ENCODE measurements at places on chromosomes 3 and 15. TPM values are rescaled to one million over a fixed set of nuclear protein-coding genes. Genes with fewer than 3 reads are reported as not detected.
A peak's percentile ranks its signal among the peaks of the same experiment; 100 is the strongest.

The IVD gene
- total RNA-seq, result 3.6 TPM

The RTP4 gene
- not detected for total RNA-seq

The CCR5 gene
- total RNA-seq, result not detected

The ANKUB1 gene
- total RNA-seq, result not detected

The ZCWPW2 gene
- total RNA-seq, result 0.60 TPM

The SYNPR gene
- not detected for total RNA-seq

The NAALADL2 gene
- total RNA-seq, result not detected

The FBXW12 gene
- not detected for total RNA-seq

The UCN2 gene
- not detected for total RNA-seq

The RTP3 gene
- not detected for total RNA-seq

The TF gene
- 9.2 TPM for total RNA-seq

The SAMMSON gene
- total RNA-seq, result 1.3 TPM

The ANKRD34C gene
- not detected for total RNA-seq

The ATP2B2 gene
- total RNA-seq, result not detected

The PROK2 gene
- total RNA-seq, result not detected

The OIP5 gene
- total RNA-seq, result 35.7 TPM

The ATP2C1 gene
- total RNA-seq, result 33.0 TPM

The SHQ1 gene
- 21.1 TPM for total RNA-seq

DNA sequence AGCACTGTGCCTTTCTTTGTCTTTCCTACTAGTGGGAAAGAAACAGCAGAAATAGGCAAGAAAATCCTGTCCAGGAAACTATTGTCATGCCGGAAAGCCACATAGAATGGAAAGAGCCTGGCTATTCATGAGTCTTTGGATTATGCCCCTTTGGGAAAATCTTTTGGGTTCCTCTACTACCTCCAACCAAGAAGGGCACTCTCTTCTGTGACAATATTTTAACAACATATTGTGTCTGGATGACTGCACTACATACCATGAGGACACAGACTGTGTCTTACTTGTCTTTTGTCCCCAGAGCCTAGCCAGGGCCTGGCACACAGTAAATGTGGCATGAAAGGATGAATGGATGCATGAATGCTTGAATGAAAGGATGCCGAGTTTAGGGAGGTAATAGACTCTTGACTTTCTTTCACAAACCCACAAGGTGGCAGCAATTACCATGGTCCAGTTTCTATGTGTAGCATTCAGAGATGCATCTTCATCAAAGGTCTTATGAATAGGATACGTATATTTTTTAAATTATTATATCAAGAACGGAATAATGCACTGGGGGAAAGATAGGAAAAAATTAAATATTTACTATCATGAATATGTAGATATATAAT is 30.3 kb downstream of the ARL14 start:
- peak; percentile 47 for DNase-seq

DNA sequence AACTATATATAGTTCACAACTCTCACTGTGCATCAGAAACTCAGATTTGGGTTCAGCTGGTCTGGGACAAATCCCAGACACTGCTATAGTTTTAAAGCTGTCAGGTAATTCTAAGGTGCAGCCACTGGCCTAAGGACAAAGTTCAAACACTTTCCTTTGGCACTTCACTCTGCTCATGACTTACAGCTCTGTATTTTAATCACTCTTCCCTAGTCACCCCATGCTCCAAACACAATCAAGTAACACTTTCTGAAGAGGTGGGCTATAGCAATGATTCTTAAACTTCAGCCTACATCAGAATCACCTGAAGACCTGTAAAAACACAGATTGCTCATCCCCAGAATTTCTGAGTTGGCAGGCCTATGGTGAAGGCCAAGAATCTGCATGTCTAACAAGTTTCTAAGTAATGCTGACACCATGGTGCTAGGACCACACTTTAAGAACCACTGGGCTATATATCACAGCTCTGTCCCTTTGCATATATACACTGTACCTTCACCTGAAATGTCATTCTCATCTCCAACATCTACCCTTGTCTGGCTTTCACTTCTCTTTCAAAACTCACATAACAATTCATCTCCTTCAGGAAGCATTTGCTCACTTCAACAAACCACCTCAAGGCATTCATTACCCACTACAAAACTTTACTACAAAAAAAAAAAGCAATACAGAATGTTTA is 21.4 kb downstream of the STAG1 start:
- DNase-seq, result no peak

GRCh38 chr15:76147906-76148570 is 88.3 kb downstream of the TMEM266 start:
- peak; percentile 73 for DNase-seq

DNA sequence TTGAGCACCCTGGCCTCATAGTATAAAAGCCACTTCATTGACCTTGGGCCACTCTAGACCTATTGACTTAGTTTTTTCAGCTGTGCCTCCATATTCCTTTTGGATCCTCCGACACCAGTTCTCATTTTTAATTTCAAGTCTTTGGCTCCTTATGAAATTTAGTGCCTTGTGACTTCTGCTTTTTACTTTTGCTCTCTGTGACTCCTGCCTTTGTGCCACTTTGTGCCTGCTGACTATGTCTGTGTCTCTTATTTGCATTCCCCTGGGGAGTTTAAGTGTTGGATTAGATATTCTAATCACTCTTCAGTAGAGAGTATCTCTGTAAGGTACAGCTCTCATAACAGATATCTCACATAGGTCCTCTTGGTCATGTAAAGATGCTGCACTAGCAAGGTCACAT is 39.6 kb upstream of the GPR149 start:
- DNase-seq, result no peak

- no peak for DNase-seq
Measured at GRCh38 chr15:37995461-37996347, 61.3 kb downstream of the TMCO5A start.

GRCh38 chr15:39409876-39410530 is 170.9 kb upstream of the THBS1 start:
- DNase-seq, result no peak

- DNase-seq, result no peak
Measured at GRCh38 chr3:31932990-31933389, 48.1 kb downstream of the OSBPL10 start.

DNA sequence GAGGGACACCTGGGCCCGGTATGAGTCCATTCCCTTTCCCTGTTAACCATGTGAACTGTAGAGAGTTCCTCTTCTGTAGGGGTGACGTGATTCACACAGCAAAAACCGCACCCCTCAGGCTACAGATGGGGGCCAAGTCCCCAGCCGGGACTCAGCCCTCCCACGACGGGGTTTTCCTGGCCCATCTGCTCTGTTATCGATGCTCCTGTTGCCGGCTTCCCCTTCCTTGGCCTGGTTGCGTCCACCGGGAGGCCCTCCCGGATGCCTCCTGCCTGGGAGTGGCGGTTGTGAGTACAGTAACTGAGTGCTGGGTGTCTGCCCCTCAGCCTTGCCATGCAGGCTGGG is 817 bp upstream of the PLXNA1 start:
- peak; percentile 45 for DNase-seq

DNA sequence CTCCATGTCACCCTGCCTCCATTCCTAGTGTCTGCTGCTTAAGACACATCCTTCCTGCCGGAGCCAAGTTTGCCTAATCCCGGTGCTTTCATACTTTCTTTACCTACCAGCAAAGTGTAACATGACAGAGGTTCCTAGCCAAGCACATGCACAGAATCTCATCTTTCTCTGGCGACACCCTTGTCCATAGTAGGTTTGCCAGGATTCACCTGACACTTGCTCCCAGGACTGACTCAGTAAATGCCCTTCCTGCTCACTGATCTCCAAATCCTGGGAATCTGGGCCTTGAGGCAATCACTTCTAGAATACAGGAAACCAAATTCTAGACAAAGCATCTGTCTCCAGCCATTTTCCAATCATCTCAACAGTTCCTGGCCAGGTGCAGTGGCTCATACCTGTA is 10.2 kb upstream of the NR2E3 start:
- DNase-seq, result no peak

DNA sequence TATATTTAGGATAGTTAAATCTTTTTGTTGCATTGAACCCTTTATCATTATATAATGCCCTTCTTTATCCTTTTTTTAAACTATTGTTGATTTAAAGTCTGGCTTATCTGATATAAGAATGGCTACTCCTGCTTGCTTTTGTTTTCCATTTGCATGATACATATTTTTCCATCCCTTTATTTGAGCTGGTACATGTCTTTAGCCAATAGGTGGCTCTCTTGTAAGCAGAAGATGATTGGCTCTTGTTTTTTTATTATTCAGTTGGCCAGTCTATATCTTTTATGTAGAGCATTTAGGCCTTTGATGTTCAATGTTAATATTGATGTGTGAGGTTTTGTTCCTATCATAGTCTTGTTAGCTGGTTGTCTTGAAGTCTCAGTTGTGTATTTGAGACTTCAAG is 99.5 kb upstream of the MCTP2 start:
- no peak for DNase-seq

DNA sequence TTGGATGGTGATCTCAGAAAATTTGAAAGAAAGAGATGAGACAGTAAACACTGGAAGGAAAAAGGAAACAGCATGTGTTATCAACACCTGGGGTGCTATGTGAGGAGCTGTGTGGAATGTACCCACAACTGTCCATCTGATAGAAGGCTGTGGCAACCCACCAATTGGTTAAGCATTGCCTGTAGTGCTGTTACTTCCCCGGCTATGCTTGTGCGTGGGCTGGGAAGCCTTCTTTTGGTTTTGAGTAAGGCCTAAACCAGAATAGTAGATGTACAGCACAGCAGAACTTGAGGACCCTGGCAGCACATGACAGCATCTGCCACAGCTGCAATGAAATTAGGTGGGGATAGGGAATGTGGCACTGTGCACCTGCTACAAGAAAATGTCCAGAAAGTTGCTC is 184.5 kb downstream of the FHIT start:
- no peak for DNase-seq

- no peak for DNase-seq
Measured at GRCh38 chr15:38623744-38624143, 59.1 kb upstream of the RASGRP1 start.

DNA sequence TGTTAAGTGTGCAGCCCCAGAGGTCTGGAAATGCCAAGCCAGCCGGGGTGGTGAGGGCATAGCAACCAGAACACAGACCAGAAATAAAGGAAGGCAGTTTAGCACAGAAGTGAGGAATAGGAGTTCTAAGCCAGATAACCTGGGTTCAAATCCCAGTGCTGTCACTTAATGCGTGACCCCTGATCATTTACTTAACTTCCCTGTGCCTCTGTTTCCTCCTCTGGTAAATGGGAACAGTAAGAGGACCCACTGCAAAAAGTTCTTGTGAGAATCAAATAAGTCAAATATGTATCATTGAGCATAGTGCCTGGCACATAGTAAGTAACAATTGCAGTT is 125.2 kb upstream of the ARHGEF3 start:
- DNase-seq, result no peak

- DNase-seq, result no peak
Measured at GRCh38 chr15:55992769-55993110, 672 bp downstream of the NEDD4 start.

DNA sequence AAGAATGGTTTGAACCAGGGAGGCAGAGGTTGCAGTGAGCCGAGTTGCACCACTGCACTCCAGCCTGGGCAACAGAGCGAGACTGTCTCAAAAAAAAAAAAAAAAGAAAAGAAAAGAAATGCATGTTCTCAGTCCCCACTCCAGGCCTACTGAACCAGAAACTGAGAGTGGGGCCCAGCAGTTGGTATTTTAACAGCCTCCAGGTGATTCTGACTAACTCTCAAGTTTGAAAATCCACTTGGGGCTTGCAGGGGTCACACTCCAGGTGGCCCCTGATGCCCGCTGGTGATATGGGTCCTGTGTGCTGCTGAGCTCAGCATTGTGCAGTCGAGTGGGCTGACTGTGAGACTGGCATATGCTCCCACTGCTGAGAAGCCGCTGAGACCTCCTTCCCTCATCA is 133.7 kb upstream of the C2CD4B start:
- no peak for DNase-seq

GRCh38 chr3:184822654-184823053 is 10.7 kb downstream of the VPS8 start:
- no peak for DNase-seq

- no peak for DNase-seq
Measured at GRCh38 chr3:30435861-30436331, 170.5 kb upstream of the TGFBR2 start.

GRCh38 chr15:58403581-58403980 is 28.2 kb upstream of the LIPC start:
- DNase-seq, result no peak

- DNase-seq, result no peak
Measured at GRCh38 chr3:65265942-65266590, 578.3 kb upstream of the ADAMTS9 start.

Data from K562 (cell line).